ENCODE measurements at places on chromosomes 11 and 22.
A peak's percentile ranks its signal among the peaks of the same experiment; 100 is the strongest.

DNA sequence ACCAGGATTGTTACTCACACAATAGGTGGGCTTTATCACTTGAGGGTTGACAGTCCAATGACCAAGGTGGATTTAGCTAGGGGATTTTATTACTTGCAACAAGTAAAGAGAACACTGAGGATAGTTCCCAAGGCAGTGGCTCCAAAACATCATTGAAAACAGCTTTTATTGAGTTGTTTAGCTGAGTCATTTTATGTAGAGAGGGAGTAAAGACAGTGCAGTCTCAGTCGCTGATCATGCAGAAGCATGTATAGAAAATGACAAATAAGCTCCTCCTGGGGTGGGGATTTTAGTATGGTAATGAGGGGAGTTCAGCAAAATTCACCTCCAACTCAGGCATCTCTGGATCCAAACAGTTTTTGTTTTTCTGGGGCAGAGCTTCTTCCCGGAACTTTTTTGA, 163.0 kb upstream of the CCDC179 start:
- DNase-seq = no peak

- DNase-seq = no peak
These were observed 1.6 kb downstream of the SPI1 start for GRCh38 chr11:47376525-47377371.

GRCh38 chr22:20578192-20578591, 70.8 kb downstream of the MED15 start:
- no peak for DNase-seq

DNA sequence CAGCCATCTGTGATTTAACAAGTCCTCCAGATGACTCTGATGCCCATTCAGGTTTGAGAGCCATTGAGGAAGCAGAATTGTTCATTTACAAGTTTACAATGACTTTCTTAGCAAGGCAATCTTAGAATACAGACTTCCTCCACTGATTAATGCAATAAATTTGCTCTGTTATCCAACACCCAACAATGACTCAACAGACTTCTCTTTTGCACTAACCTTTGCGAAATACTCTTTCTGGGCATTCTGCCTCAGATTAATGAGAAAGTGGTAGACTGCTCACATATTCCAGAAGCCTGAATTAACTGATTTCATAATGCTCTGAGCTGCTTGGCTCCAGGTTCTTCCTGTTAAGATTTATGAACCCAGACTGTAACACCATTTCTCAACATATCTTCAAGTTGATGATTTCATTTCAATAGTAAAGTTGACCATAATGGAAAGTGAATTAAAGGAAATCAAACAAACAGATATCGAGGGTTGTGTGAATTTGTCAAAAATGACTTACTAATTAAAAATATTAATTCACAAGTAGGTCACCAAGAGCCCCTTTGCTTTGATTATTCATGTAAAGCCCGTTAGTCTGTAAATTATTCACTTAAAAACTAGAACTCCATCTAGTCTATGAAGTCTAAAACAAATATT, 70.5 kb upstream of the BLID start:
- peak; percentile 99 for DNase-seq

- DNase-seq = no peak
These were observed 50.8 kb downstream of the TRMU start for GRCh38 chr22:46386312-46386711.

- no peak for DNase-seq
These were observed 2.0 kb downstream of the USH1C start for GRCh38 chr11:17542249-17542648.

GRCh38 chr11:12694183-12694531, 19.9 kb downstream of the TEAD1 start:
- DNase-seq = no peak

DNA sequence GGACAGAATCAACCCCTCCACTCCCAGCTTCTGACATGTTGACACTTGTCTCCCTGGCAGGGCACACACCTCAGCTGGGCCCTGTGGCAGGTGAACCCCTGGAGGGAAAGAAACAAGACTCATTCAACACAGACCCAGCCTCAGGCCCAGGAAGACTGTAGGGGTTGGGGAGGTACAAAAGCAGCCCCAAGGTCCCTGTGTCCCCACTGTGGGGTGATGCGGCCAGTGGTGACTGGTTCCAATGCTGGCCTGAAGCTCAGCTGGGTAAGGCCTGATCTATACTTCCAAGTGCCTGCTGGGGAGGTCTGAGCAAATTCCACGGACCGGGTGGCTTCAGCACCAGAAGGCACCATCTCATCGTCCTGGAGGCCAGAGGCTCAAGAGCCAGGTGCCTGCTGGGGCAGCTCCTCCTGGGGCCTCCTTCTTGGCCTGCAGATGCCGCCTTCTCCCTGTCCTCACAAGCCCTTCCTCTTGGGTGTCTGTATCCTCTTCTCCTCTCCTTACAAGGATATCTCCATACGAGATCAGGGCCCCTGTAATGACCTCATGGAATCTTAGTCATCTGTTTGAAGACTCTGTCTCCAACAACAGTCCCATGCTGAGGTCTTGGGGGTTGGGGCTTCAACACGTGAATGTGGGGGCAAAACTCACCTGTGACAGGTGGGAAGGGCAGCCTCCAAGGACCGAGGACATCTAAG, 1492.1 kb downstream of the BRD1 start:
- no peak for DNase-seq

- DNase-seq = peak; percentile 89
These were observed 552 bp downstream of the RIN1 start for GRCh38 chr11:66335531-66336233.

- DNase-seq = peak; percentile 90
These were observed 2.9 kb upstream of the MTFP1 start for GRCh38 chr22:30422481-30423300.

DNA sequence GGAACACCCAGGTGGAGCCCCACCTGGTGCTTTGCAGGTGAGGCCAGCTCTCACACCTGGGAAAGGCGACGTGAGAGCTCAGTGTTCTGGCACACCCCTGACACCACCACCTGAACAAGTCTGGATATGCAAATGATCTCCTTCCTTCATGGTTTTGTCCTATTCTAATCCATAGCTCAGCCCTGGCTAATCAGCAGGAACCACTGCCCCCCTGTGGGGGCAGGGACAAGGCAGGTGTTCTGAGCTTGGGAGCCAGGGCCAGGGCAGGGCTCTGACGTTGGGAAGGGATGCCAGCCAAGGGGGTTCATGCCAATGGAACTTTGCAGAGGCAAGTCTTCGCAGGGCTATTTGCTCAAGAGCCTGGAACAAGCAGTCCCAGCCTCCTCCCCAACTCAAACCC, 144.2 kb downstream of the TRIM29 start:
- DNase-seq = no peak

- no peak for DNase-seq
These were observed 64.2 kb downstream of the LIF start for GRCh38 chr22:30182350-30182745.

DNA sequence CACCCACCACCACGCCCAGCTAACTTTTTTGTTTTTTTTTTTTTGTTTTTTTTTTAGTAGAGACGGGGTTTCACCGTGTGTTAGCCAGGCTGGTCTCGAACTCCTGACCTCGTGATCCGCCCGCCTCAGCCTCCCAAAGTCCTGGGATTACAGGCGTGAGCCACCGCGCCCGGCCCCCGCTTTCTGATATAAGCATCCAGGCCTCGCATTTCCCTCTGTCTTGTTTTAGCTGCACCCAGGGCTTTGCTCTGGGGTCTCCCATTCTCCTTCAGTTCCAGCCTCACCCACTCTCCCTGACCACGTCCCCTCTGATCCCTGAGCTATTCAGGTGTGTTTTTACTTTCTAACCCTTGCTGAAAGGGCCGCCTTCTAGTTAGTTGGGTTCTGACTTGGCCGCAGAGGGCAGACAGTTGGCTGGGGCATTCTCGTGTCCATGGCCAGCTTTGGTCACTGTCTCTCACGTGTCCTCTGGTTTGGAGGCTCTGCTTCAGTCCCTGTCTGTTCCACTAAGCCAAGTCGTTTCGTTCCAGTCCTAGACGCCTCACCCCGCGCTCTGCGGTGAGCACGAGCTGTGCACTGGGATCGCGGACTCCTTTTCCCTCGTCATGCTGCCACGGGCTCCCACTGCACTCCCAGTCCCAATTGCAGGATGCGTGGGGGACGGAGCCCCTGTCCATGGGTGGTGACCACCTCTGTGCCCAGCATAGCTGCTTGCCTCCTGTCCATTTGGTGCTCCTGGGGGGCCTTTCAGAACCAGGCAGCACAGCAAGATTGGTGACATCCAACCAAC, 6.0 kb upstream of the TNNT3 start:
- no peak for DNase-seq

DNA sequence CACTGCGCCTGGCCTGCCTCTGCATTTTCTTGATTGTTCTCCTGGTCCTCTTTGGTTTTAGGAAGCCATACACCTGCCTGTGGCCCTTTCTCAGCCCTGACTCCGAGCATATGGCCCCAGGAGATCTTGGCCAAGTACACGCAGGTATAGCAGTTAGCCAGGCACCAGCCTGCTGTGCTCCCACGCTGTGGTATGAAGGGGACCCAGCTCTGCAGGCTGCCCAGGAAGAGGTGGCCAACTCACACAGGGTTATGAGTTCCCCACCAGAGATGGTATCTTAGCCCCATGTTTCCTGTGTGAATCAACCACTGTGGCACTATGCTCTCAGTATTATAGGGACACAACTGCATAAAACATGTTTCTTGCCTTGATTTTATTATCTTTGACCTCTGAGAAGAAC, 31.1 kb downstream of the SGSM3 start:
- DNase-seq = no peak
